ENCODE measurements at places on chromosomes 2 and 18.

DNA sequence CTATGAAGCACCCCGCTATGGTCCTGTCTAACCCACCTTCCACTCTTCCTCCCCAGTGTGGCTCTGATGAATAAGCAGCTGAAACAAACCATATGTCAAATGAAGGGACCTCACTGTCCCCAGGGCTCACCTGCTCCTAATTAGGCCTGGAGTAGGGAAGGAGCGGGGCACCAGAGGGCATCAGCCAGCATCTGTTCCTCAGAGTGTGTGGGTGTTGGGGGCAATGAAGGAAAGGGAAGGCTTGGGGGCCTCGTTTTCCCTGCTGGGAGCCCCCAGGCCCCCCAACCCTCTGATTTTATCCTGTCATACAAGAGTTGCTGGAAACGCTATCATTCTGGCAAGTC lies 274.7 kb downstream of the HAUS1 start:
- DNase-seq: no peak

DNA sequence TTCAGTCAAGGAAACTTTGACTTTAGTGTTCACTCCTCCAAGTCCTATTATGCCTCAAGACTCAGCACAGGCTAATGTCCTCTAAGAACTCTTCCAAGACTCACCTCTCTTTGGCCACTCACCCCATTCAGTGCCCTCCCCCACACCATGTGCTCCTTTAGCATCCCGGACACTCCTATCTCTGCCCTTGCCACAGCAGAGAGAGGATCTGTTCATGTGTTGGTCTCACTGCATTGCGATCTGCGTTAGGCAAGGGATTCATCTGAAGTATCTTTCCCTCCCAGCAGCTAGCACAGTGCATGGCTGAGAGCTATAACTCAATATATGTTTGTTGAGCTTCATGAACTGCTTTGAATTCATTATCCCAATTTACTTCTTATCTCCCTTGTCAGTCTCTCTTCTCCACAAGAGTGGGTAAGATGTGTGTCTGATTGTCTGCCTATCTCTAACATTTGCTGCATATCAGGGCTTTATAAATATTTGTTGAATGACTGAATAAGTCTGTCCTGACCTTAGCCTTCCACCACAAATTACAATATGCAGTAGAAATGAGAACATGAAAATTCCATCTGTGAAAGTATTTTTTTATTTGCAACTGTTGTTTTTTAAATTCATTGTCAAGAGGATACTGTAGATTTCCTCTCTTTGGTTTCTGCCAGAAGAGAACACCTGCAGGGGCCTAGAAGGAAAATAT lies 179.9 kb upstream of the NCKAP5 start:
- no peak for DNase-seq

- DNase-seq: no peak
Measured at GRCh38 chr2:64137567-64137966, 6.7 kb downstream of the PELI1 start.

DNA sequence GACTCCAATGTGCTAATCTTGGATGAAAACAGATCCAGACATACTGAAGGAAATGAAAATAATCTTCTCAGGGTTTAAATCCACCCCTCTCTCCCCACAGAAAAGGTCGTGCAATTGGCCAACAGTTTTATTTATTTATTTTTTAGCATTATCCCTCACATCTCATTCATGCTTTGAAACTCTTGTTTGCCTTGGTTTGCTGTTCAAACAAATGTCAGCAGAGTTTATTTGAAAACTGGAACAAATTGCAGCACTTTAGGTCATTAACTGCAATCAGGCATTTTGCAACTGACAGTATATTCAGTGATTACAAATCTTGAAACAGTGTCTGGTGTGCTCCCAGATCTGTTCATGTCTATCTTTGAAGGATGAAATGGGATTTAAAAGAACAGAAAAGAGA lies 220.6 kb downstream of the SLC4A10 start:
- no peak for DNase-seq

DNA sequence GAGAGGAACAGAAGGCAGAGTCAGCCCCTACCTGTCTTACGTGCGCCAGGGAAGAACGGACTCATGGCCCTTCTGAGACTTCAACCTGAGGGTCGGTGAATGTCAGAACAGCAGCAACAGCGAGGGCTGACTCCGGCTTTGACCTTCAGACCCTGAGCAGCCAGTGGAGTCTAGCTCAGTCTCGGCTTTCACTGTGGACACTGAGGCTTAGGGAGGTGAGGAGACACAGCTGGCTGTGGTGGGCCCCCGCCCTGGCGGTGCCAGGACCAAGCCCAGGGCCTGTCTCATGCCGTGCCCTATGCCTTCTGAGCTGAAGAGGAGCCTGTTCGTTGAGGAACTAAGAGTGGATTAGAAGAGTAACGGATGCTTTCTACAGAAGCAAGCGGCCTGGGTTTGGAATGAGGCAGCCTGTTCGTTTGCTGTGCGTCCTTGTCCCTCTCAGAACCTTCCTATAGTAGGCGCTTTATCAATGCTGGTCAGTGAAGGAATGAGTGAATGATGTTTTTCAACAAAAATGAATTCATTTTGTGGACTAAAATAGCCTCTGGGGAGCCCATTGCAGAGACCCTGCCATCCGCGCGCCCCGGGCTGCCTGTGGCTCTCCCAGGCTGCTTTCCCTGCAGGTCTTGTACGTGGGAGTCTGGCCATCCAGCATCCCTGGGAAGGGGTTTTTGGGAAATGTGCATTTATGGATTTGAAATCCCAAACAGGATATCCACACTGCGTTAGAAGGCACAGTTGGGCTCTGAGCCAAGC lies 38.9 kb downstream of the ASB1 start:
- no peak for DNase-seq

GRCh38 chr18:7566567-7567473 lies at the start of gene PTPRM:
PTPRM (plus strand) TSS chr18:7567316; CDS start chr18:7567819, 503 bp downstream.
- DNase-seq: no peak

DNA sequence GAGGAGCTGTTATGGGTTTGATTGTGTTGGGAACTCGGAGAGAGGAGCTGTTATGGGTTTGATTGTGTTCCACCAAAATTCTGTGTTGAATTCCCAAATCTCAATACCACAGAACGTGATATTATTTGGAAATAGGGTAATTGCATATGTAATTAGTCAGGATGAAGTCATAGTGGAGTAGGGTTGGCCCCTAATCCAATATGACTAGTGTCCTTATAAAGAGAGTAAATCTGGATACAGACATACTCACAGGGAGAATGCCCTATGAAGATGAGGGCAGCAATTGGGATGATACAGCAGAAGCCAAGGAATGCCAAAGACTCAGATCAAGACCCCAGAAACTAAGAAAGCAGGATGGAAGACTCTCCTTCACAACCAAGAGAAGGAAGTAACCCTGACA lies 1023.2 kb upstream of the ZEB2 start:
- DNase-seq: no peak

DNA sequence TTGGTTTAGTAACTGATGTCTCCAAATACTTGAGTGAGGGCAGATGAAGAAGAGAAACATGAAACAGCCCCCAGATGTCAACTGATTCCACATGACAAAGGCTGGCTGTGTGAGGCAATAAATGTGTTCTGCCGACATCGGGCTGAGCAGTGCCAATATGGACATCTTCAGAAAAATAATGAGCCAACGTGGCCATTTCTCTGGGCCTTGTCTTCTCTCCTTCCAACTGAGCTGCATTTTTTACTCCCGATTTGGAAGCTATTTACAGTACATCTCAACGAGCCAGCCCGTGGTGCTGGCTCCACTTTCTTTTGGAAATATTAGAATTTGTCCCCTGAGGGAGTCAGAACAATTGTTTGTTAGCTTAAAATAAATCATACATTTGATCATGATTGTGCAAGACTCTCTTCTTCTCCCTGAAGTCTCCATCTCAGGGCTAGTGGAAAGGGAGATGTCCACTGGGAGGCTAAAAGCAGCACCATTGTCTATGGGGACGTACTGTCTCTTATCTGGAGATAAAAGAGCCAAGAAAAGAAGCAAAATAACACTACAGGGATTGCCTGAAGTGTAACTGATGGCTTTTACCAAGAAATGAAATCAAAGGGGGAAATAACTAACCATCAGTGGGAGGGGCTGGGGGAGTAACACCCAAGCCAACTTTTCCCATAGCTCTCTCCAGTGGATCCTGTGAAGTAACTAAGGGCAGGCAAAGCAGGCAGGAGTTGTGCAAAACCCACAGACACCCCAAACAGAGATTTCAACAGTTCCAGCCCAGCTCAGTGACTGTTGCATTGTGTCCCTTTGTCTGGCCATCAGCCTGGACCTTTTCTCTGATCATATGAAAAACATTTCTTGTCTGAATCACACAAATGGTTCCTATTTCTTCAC lies 114.8 kb downstream of the RDH14 start:
- DNase-seq: no peak

GRCh38 chr2:37417321-37417720 lies 72.9 kb downstream of the QPCT start:
- DNase-seq: no peak

DNA sequence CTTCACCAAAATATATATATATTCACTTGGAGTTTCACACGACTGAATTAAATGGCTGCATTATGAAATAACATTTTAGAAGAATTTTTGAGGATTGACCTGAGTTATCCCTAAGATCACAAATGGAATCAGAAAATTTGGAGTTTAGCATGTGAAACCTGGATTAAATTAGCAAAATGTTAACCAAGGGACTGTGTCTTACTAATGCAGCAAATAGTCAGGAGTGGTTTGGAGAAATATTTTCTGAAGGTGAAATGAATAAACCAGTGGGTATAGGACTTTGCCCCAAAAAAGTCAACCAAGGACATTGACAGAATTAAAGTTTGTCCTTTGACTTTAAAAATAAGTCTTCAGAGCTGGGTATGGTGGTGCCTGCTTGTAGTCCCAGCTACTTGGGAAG lies 111.2 kb downstream of the PRPF40A start:
- DNase-seq: no peak

DNA sequence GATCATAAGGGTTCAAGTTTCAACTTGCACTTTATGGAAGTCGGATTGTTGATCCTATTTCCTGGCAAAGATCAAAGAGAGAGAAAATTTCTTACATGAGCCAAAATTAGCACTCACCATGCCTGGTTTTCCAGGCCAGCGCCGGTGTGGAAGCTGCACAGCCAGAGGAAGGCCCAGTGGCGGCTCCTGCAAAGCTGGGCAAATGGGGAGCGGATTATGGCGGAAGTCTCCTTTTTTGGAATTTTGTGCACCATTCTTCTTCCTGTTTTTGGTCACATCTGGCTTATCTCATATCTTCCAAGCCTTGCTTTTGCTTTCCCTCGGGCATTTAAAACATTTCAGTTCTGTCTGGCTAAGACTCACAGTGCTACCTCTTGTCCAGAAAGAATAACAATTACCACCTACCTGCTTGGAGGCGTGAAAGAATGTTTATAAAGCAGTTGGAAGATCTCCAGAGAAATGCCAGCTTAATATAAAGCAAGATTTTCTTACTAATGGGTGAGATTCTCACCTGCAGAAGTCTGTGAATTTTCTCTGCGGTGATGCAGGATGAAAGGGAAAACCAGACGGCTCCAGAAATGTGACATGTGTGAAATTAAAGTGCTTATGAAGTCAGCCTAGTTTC lies 94.3 kb downstream of the ASAP2 start:
- DNase-seq: no peak

- DNase-seq: no peak
Measured at GRCh38 chr2:11967946-11968465, 221.6 kb downstream of the LPIN1 start.

DNA sequence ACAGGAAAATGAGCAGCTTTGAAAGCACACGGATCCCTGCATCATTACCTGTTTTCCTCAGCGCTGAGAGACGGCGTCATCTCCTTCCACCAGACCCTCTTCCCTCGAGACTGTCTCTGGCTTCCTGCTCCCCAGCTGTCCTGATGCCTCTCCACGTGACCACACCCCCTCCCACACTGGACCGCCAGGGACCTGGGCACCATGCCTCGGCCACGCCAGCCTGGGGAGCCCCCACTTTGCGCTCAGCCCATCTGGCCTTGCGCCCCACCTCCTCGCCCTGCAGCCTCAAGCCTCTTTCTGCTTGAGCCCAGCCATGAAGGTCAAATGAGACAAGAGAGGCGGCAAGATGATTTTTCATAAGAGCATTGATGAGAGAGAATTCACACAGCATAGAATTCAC lies 66.0 kb upstream of the ACKR3 start:
- DNase-seq: no peak
